ENCODE measurements at places on chromosomes 7 and 10.

- no peak for DNase-seq
These were observed 22.8 kb downstream of the PWWP2B start for GRCh38 chr10:132419538-132420468.

- DNase-seq: no peak
These were observed 97.3 kb upstream of the CTBP2 start for GRCh38 chr10:125257521-125258108.

- DNase-seq: no peak
These were observed 375 bp upstream of the FGF8 start for GRCh38 chr10:101776161-101776817.

- no peak for DNase-seq
These were observed 37.2 kb upstream of the PLXDC2 start for GRCh38 chr10:19778996-19779395.

GRCh38 chr7:2903682-2904162 lies 59.6 kb upstream of the GNA12 start:
- DNase-seq: no peak

GRCh38 chr10:1966712-1967376 lies 229.5 kb upstream of the ADARB2 start:
- DNase-seq: no peak

GRCh38 chr10:114577133-114577532 lies 80.9 kb downstream of the ABLIM1 start:
- no peak for DNase-seq

DNA sequence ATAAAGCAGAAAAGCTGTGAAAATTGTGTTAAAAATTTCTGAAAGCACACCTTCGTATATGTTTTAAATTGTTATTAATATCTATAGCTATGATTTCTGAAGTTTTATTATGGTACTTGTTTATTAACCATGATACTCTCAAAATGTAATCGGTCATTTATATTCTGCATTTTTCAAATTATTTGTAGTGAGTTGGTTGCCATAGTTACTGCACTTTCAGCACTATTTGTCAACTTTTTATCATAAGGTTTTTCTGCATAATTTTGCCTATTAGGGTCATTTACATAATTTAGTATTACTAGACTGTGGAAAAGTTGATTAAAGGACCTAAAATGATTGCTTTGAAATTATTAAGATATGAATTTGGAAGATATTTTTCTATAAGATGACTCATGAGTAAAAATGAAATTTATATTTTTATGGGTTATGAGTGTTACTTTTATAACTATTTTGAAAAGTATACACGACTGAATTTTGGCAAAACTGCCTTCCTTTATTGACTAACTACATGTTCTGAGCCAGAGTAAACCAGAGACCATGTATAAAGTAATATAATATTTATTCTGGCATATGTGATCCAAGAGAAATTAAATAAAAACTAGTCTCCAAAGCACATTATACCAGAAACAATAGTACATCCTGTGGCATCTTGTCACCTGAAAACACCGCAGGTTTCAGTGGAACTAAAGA lies 7.9 kb upstream of the AGR2 start:
- DNase-seq: no peak

GRCh38 chr7:33108554-33109004 lies 625 bp downstream of the RP9 start:
- DNase-seq: no peak

- DNase-seq: no peak
These were observed 38.8 kb downstream of the SVOPL start for GRCh38 chr7:138662076-138662990.

- DNase-seq: no peak
These were observed 62.7 kb upstream of the DDC start for GRCh38 chr7:50627824-50628361.

DNA sequence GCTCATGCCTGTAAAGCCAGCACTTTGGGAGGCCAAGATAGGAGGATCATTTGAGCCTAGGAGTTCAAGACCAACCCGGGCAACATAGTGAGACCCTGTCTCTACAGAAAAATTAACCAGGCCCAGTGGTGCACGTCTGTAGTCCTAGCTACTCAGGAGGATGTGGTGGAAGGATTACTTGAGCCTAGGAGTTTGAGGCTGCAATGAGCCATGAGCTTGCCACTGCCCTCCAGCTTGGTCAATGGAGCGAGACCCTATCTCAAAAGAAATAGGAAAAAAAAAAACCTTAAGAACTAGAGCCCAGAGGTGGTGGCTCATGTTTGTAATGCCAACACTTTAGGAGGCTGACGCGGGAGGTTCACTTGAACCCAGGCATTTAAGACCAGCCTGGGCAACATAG lies 2.2 kb downstream of the STRA8 start:
- no peak for DNase-seq

GRCh38 chr7:130491841-130492522 lies at the start of gene MEST:
MEST (plus strand) TSS chr7:130492085; CDS start chr7:130492314, 229 bp downstream.
- no peak for DNase-seq

DNA sequence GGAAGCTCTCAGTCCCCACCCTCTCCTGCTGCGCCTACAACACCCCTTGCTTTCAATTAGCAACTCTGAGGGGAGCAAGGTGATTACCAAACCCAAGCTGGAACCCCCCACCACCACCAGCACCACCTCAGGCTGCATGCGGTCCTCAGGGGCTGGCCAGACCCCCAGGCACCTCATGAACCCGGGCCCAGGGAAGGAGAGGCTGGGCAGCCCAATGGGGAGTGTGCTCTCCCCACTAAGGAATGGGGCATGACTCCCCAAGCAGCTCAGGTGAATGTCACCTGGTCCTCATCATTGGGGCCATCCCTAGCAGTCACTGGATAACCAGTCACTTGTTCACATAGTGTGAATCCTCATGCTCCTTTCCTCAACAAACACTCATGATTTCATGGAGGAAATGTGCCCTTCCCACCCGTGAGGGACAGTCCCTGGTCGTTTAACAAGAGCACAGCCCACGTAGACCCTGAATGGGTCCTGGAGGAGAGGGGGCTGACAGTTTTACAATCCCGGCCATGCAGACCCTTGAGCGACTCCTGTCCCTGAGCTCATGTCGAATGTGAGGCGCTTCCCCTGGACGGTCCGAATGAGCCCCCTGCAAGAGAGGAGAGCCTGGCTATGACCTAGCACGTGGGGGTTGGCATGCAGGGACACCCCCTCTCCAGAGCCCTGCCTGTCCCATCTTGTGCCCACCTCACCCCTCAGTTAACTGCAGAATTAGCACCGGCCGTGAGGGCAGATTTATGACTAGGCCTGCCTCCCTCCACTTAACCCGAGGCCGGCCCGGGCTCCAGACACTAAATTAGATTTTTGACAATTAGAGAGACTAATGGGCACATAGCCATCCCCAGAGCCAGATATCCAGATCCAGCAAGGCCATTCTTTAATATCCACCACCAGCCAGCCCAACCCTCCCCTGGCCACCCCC lies 29.1 kb downstream of the POLL start:
- no peak for DNase-seq

- no peak for DNase-seq
These were observed 30.6 kb downstream of the NET1 start for GRCh38 chr10:5442990-5443370.

- DNase-seq: no peak
These were observed 32.9 kb upstream of the AKR1C2 start for GRCh38 chr10:5036511-5036910.

- DNase-seq: no peak
These were observed 20.6 kb upstream of the PSMG3 start for GRCh38 chr7:1590476-1590875.

GRCh38 chr10:73875139-73875475 lies 752 bp upstream of the CAMK2G start:
- no peak for DNase-seq

DNA sequence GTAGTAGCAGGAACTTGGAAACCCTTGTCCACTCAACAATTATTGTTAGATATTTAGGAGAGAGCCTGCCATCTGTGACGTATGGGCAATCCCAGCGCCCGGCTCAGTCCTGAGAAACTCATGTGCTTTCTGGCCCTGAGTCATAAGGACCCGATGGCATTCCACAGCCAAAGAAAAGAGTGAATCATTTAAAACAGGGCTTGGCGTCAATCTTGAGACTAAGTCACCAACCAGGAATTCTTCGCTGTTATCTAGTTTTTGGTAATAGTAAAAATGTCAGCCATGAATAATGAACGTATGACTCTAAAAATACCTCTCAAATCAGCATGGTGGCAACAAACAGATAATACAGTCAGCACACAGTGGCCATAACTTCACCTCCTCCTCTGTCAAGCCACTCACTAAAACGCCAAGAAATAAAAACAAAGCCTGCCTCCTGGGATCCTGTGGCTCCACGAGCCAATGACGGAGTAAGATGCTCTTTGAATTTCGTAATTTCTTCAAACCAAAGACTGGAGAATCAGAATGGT lies 140.8 kb downstream of the ADAM12 start:
- no peak for DNase-seq

DNA sequence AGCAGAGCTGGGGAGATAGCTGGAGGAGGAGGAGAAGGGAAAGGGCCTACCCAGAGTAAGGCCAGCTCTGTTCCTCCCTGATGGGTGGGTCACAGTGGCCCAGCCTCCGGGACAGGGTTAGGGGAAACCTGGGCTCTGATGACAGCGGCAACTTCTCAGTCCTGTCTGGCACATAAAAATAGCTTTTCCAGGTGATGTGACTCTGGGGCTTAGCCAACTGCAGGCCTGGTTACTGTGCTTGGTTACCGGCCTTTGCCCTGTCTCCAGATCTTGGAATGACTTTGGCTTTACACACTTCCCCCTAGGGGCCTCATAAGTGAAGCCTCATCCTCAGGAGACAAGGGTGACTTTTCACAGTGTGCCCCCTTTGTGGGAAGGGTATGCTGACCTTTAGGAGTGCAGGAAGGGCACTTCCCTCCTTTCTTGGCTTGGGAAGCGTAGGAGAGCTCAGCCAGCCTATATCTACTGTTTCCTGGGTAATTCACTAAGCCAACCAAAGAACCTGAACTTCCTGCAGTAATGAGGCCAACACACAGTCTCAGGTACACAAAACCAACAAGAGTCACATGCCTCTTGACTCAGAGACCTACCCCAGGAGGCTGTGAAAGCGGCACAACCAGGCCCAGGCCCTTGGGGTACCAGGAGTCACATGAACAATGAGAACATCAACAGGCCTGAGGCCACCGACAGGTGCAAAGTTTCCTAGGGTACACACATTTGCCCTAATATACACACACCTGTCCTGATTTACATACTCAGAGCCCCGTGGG lies 11.7 kb upstream of the HILPDA start:
- peak; percentile 69 for DNase-seq

- DNase-seq: no peak
These were observed 115.8 kb upstream of the ANLN start for GRCh38 chr7:36273836-36274235.

- DNase-seq: no peak
These were observed 33.1 kb downstream of the SMC3 start for GRCh38 chr10:110600487-110601101.

DNA sequence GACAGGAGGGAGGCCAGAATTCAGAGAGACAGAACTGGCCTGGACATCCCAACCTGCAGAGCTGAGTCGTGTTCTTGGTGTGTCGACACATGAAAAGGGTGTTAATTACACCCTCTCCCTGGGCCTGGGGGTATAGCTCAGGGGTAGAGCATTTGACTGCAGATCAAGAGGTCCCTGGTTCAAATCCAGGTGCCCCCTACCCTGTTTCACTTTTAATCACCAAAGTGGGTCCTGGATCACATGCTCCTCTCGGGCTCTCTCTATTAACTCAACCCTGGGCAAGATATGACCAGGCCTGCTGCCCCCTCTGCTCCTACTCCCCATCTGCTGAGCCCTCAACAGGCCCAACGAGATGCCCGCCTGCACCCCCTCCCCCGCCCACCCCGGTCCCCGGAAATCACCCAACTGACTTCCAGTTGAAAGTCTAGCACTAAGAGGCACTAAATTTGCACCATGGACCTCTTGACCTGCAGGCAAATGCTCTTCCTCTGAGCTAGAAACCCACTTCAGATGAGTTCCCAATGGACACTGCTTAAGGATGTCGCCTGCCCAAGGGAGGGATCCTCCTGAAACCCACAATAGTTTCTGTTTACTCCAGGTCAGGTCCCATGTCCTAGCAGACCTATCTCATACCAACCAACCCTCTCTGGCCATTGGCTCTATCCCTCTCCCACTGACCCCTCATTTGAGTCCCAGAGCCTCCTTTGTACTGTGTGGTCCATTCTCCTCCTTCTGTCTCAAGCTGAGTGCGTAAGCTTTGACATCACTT lies 137.6 kb downstream of the ZNF467 start:
- no peak for DNase-seq

- DNase-seq: no peak
These were observed 121.9 kb downstream of the RALA start for GRCh38 chr7:39745320-39745719.

DNA sequence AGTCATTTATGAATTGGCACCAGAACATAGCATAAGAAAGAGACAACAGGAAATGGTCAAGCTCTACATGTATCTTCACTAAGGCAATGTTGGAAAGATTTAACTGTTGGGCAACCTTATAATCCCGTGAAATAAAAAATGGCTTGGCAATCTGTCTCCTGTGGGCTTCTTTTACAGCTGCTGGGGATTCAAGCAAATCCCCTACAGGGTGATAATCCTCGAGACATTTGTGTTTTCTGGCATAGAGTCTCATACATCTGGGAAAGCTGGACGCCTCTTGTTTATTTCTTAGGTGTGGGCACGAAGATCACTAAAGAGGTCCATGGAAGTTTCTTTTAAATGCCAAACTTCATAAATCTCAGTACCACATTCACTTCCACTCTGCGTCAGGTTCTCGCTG lies 82.2 kb upstream of the GPR141 start:
- no peak for DNase-seq

DNA sequence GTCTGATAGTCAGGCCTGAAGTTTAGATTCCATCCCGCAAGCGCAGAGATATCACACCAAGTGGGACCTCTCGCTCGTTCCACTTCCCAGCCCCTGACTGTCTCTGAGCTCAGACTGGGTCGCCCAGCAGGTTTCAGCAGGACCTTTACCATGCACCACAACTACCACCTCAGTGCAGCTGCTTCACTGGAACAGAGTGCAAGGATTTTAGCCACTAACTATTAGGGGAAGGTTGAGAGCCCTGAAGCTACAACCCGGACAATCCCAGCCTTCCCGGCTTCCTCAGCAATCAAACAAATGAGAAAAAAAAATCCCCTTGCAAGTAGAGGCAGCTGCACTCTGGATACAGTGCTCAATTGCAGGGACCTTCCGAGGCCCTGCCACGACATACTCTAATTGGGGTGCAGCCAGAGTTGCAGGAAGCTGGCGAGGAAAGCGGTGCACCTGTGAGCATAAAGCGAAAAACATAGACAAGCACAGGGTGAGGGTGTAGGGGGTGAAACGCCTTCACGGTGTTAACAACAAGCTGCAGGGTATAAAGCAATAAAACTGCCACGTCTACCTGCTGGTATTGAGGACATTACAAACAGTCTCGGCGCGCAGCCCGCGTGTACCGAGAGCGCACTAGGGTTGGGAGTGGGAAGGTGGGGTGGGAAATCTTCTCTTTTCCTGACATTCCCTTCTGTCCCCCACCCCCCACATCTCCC lies 2.6 kb upstream of the DLX6 start:
- no peak for DNase-seq

- DNase-seq: no peak
These were observed 638.5 kb downstream of the CCSER2 start for GRCh38 chr10:84966708-84967441.

DNA sequence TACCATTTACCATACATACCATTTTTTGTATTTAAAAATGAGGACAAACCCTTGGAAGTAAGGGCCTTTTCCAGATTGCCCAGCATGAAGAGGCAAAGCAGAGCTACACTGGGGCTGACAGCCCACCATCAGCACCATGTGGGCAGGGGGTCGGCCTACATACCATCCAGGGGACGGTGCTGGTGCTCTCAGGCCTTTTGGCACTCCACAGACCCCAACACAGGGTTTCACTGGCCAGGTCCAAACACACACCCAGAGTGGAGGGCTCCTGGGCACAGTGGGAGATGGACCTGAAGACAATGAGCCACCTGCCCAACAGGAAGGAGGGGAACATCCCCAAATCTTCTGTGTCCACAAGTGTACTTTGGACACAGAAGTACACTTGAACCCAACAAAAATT lies 69.2 kb upstream of the CAMK2B start:
- no peak for DNase-seq
